ENCODE measurements at places on chromosomes 7 and 10.

- DNase-seq = no peak
These were observed 106.0 kb upstream of the ZNF32 start for GRCh38 chr10:43754569-43755260.

GRCh38 chr7:44187636-44188416 is 1.4 kb downstream of the GCK start:
- no peak for DNase-seq

DNA sequence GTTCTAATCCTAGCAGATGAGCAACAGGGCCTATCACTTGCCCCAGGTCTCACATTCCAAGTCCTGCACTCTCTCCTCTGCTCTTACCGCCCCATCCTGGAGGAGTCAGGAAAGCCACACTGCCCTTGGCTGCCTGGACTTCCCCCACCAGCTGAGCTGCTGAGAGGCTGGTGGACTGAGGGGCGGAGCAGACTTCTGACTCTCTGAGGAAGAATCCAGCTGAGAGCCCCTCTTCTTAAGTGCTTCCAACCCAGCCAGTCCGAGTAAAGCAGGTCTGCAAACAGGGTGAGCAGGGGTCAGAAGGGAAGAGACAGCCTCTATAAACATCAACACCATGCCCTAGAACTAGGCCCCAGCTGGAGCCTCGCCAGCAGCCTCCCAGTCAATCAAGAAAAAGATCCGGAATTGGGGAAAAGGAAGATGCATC is 92.4 kb upstream of the TMEM72 start:
- no peak for DNase-seq

GRCh38 chr10:126593968-126594701 is 76.4 kb downstream of the C10orf90 start:
- no peak for DNase-seq

DNA sequence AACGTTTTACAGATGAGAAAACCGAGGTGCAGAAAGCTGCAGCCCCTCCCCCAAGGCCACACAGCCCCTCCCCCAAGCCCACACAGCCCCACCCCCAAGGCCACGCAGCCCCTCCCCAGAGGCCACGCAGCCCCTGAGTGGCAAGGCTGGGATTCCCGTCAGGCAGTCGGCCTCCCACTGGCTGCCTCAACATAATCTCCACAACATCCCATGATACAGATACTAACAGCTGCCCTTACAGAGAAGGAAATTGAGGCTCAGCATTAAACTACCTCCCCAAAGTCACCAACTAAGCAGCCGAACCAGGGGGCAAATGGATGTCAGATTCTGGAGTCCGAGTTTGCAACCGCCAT is 15.9 kb downstream of the SH3PXD2A start:
- no peak for DNase-seq

GRCh38 chr10:91201213-91201996 is 19.1 kb upstream of the PCGF5 start:
- no peak for DNase-seq

DNA sequence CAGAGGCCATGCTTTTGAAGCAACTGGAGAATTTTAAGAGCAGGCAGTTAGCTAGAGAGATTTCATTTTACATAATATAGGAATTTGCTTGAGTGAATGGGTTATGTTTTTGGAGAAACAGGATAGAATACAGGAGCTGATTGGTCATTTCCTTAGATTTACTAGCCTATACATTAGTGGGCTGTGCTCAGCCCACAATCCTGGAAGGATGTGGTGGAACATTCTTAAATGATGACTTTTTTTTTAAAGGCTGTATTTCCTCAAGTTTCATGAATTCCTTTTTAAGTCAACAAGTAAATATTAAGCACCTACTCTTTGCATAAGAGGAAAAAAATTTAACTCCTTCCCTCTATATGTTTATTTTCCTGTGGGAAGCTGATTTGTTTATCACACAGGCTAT is 314.4 kb upstream of the BMPER start:
- no peak for DNase-seq

GRCh38 chr7:68676813-68677535 is 921.3 kb upstream of the AUTS2 start:
- no peak for DNase-seq

DNA sequence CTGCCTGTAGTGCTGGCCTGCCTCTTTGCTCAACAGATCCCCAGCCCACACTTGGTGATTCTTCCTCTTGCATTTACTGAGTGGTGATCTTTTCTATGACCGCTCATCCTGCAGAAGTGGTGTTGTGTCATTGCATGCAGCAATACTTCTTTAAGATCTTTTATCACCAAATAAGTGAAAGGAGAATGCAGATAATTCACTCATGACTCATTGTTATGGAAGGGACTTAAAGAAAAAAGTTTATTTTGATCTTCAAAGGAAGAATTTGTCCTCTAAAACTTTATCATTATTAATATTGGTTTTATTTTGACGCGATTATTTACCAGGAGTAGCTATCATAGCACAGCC is 489.1 kb upstream of the CELF2 start:
- DNase-seq = no peak

GRCh38 chr10:88759366-88760101 is at the start of gene LIPN:
LIPN (plus strand) TSS chr10:88760020; CDS start chr10:88761406, 1,386 bp downstream.
- DNase-seq = no peak

- no peak for DNase-seq
These were observed 25.6 kb upstream of the CRTAC1 start for GRCh38 chr10:98055841-98056516.

GRCh38 chr10:8260645-8261044 is 206.2 kb downstream of the GATA3 start:
- no peak for DNase-seq

DNA sequence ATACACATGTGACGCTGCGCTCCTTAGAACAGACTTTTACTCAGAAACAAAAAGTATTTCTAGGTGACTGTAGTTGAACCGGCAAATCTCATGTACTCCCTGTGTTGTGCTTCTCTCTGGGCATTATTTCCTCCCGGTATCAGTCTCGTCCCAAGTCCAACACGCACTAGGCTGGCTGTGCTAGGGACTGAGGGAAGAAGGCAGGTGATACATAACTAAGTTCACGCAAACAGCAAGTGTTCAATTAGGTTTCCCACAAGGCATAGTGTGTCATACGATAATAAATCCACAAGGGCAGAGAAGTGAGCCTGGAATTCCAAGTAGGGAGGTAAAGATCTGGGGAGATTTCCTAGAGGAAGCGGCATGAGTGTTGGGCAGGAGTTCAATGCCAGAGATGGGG is 20.4 kb downstream of the FAM53B start:
- DNase-seq = no peak

- DNase-seq = no peak
These were observed 205.4 kb downstream of the MBL2 start for GRCh38 chr10:52567247-52567580.

DNA sequence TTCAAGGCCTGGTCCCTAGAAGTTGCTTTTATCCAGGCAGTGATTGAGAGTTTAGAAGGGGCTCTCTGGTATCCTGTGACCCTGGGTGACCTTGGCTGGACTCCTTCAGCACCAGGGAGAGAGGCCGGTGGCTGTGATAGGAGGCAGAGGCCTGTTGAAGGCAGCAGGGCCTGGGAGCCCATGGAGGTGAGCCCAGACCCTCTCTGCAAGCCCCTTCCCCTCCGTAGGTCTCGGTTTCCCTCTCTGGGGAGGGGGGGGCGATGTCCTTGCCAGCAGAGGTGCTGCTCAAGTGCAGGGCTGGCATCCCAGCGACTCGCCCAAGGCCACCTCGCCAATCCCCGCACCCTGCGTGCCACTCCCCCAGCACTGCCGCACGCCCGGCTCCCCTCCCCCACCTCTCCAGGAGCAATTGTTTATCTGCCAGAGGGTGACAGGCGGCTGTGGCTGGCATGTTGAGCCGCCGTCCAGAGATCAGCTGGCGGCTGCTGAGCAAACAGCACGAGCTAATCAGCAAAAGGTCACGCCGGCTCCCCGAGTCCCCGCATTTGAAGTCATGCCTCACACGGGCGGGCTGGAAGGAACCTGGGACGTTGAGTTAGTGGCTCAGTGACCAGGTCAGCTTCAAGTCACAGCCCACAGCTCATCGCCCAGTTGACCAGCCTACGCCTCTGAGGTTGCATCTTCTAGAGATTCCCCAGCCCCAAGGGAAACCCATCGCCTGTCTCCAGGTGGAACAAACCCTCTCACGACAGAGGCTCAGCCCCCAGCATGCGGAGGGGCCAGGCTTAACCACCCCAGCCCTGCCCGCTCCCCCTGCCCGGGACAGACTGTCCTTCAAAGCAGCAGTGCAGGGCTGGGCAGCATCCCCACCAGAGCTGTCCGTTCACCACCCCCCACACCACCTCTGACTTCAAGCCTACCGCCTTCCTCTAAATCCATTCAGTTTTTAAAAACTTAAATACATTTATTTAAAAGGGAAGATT is 43.7 kb downstream of the ELFN1 start:
- no peak for DNase-seq

- DNase-seq = no peak
These were observed 1.3 kb downstream of the VWDE start for GRCh38 chr7:12402365-12402725.

GRCh38 chr10:58318346-58318745 is 16.5 kb upstream of the UBE2D1 start:
- no peak for DNase-seq

- peak; percentile 63 for DNase-seq
These were observed 1.2 kb upstream of the LZTS2 start for GRCh38 chr10:100998183-100998990.

DNA sequence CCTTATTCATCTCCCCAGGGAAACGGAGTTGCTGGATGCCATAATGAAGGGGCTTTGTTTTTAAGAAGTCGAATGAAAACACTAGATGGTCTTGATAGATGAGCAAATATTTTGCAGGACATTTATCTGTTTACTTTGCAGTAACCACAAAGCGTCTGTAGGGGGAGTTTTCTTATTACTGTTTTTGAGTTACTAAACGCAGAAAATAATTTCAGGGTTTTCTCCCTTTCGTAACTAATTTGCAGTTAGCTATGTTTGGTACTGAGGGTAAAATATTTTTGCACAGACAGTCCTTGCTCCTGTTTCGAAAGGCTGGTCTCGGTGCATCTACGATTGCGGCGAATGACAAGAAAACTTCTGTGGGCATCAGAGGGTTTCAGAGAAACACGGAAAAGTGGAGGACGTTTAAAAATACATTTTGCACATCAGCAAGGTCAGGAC is 505.6 kb upstream of the MKI67 start:
- DNase-seq = no peak

DNA sequence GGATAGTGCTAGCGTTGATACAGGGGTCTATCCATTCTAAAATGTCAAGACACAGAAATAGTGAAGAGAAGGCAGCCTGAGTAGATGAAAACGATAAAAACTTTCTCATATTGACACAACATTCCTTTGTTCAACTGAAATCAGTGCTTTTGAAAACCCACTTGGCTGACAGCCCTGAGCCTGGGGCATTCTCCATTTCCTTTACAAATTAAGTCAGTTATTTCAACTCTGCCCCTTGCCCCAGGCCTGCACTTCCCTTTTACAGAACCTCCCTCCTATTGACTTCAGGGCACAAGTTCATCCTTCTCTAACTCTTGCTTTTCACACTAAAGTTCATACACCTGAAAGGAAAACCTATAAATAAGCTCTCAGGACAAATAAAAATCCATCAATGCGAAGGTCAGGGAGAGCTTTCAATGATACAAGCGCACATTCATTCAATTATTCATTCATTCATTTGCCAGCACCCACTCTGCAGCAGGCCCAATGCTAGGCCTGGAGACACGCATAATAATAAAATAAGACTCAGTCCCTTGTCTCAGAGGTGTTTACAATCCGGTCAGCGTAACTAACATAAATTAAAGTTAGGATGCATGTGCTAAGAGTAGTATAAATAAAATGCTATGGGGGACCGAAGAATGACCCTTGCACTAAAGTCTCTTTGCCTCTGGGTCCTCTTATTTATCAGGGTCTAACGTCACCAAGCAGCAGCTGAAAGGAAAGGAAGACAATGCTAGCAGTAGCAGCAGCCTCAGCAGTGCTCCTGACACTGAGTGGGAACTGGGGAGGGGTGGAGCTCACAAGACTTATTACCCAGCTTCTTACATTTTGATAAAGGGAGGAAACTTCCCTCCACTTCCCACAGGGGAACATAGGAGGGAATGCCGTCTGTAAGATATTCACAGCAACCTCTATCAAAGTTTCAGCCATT is 134.8 kb downstream of the PDE1C start:
- no peak for DNase-seq

GRCh38 chr7:3552499-3552898 is 251.4 kb downstream of the SDK1 start:
- DNase-seq = no peak

DNA sequence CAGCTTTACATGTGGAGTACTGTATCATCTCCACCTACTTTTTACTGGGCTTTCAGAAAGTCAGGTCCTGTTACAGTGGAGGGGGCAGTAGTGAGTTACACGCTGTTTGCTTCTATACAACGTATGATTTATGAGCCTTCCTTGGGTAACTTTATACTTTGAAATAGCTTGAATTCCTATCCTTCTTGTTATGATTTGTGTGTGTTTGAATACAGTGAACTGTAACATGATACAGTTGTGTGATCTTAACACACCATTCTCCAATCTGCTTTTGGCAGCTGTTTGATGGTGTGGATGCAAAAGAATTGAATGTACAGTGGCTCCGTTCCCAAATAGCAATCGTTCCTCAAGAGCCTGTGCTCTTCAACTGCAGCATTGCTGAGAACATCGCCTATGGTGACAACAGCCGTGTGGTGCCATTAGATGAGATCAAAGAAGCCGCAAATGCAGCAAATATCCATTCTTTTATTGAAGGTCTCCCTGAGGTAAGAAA is 41.7 kb downstream of the SP8 start:
- DNase-seq = no peak

- DNase-seq = no peak
These were observed 17.3 kb downstream of the TLL2 start for GRCh38 chr10:96496281-96496925.

GRCh38 chr7:144594580-144594979 is 191.1 kb upstream of the NOBOX start:
- no peak for DNase-seq

- no peak for DNase-seq
These were observed 127.6 kb downstream of the SLC16A9 start for GRCh38 chr10:59582058-59582457.

DNA sequence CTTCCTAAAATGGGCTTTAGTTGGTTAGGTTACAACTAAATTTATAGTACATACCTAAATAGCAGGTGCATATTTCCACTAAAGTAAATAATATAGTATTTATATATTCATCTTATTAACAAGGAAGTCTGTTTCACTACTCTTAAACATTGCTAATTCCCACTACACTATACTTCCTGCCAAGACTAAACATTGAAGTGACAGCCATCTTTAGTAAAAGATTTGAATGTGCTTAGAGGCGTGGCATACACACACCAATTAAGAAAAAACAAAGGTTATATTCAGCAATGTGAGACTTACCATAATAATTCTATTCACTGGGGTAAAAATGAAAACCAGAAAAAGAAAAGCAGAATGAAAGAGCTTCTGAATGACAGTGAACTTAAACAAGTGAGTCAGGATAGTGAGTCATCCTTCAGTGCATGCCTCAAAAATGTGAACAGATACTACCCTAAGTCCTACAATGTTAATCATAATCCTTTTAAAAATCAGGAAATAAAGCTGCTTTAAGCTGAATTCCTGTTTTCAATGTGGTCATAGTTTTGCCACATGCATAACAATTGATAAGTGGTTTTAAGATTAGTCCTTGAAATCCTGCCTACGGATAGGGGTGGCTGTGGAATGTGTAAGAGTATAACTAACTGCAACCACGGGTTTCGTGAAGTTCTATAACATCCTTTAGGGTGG is 59.4 kb downstream of the USP6NL start:
- no peak for DNase-seq

- no peak for DNase-seq
These were observed 26.7 kb downstream of the FRMD4A start for GRCh38 chr10:14304046-14304445.

- no peak for DNase-seq
These were observed 33.6 kb upstream of the UTF1 start for GRCh38 chr10:133196221-133196915.

Data from cerebellar nuclear complex (tissue), 1 donor.